ENCODE measurements at places on chromosomes 2 and 18.

- DNase-seq = no peak
Measured at GRCh38 chr2:205054789-205055188, 509.5 kb downstream of the PARD3B start.

- no peak for DNase-seq
Measured at GRCh38 chr2:161703863-161704262, 79.6 kb downstream of the SLC4A10 start.

GRCh38 chr18:54392543-54393023 is 34.9 kb downstream of the C18orf54 start:
- peak; percentile 69 for DNase-seq

GRCh38 chr2:240469740-240470139 is 34.3 kb downstream of the GPC1 start:
- no peak for DNase-seq

- no peak for DNase-seq
Measured at GRCh38 chr2:3769766-3770165, 66.4 kb downstream of the DCDC2C start.

- no peak for DNase-seq
Measured at GRCh38 chr18:50849419-50849821, 29.5 kb upstream of the ME2 start.
